Stimulated activated CD4-positive, alpha-beta T cell treated with anti-CD3 and anti-CD28 coated beads, Interleukin-2, amount 100 ng/mL, for 24 hours (primary cell): ENCODE measurements at places on chromosomes 12 and 14.

DNA sequence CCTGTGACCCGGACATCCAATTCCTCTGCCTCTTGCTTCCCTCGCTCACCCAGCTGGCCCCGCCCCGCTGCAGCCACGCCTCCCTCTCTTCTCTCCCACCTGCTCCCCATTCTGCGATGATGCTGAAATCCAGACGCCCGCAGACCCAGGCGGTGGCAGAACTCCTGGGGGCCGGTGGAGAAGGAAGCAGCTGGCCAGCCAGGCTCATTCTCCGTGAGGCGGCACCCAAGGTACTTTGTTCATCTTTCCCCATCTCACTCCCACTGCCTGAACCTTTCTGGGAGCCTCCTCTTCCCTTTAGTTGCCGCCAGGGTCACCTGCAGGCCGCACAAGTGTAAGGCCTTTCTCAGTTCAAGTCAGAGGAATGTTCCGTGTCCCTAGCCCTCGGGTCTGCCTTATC lies 35.7 kb downstream of the FOXN4 start:
- no peak for DNase-seq

DNA sequence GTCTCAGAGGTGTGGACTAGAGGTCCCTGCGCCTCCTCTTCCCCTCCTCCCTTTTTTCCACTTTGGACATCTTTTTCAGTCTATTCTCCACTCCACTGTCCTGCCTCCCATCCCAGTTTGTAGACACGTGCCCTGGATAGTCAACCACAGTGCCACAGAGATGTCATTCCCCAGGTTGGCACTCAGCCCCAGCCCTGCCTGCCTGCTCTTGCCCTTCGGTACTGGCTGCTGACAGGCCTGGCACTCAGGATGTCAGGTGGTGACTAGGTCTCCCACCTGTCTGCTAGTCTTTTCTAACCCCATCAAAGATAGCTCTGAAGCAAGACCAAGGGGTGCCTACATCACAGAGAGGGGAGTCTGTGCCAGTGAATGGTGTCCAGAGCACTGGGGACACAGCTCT lies 15.8 kb downstream of the KRT71 start:
- no peak for DNase-seq

- no peak for DNase-seq
Measured at GRCh38 chr12:109356577-109356976, 8.9 kb downstream of the MYO1H start.

GRCh38 chr12:122368361-122369073 lies 54.0 kb downstream of the CLIP1 start:
- no peak for DNase-seq

DNA sequence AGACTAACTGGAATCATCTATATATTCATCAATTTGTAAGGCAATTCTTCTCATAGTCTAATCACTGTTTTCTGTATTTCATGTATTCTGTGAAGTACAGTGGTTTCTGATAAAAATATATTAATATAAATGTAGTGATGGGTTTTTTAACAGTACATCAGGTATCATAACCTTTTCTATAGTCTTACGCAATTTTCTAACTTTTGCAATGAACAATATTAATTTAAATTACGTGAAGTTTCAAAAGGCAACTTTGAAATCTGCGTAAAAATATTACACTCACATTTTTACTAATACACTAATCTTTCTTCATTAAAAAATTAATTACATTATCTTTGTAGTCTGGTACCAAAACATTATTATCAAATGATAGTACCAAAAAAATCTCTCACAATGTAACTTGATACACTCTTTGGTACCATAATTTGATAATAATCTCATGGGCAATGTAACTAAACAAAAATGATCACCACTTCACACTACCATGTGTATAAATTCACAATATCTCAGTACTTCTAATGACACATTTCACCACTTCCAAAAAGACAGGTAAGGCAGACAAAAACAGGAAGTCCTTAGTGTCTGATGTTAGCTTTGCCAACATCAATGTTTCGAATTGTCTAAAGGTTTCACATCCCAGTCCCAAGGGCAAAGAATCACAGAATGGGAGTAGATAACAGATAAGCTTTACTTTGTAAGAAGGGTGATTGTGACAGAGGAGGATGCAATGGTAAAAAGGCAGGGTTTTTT lies 8.7 kb downstream of the DNAI7 start:
- no peak for DNase-seq

DNA sequence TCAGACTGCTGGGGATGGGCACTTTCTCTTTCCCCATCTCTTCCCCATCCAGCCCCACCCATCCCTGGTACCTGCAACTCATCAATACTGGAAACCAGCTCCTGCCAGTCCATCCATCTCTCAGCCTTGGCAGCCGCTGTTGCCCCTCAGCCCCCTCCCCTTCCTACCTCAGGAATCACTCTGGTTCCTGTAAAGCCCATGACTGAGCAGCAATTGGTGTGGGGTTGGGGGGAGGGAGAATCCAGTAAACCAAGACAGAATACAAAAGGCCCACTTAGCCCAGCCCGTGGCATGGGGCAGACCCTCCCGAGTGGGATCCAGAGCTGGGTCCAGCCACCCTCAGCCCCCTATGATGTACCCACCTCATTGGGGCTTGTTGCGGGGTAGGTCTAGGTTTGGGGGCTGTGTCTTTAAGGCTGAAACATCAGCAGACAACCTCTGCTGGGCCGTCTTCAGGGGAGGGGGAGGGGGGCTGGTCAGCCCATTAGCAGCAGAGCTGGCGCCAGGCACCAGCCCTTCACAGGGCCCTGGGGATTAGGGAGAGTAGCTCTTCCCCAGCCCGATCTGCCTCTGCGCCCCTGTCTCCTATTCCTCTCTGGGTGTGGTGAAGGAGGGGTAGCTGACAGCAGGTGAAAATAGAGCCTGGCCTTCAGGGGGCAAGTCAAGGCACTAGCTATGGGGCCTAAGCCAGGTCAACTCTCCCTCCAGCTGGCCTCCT lies 702 bp upstream of the PRPH start:
- DNase-seq = no peak

DNA sequence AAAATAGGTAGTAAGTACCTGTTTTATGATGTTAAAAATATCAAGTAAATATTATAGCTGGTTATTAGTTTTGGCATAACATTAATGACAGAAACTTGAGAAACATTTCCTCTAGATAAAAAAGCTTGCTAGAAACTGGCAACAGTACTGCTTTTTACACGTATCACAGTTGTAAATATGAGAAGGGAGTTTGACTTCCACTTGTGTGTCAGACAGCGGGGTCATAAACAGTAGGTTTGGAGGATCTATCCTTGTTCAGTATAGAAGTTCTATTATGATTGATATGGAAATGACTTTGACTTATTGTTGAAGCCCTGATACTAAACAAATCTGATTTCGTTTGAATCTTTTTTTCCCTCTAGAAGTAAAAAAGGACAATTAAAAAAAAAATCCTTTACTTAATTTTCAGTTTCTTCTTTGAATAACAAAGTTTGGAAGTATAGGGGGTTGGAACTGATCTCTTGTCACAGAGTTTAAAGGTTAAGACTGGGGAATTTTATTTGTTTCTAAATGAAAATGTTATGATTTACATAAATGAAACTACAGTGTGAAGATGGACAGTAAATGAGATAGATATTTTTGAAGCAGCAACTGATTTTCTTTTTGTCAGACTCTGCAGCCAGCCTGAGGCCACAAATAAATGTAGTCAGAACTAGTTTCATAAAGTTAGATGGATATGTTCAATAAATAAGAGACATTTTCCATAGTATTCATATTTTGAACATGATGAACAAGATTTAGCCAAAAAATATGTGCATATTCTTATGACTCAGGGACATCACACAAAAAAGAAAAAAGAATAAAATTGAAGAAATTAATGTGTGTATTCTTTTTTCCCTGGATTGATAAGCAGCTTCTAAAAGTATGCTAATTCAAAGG lies 50.1 kb downstream of the WNK1 start:
- DNase-seq = no peak

GRCh38 chr12:27937768-27938167 lies 34.8 kb downstream of the PTHLH start:
- DNase-seq = no peak

DNA sequence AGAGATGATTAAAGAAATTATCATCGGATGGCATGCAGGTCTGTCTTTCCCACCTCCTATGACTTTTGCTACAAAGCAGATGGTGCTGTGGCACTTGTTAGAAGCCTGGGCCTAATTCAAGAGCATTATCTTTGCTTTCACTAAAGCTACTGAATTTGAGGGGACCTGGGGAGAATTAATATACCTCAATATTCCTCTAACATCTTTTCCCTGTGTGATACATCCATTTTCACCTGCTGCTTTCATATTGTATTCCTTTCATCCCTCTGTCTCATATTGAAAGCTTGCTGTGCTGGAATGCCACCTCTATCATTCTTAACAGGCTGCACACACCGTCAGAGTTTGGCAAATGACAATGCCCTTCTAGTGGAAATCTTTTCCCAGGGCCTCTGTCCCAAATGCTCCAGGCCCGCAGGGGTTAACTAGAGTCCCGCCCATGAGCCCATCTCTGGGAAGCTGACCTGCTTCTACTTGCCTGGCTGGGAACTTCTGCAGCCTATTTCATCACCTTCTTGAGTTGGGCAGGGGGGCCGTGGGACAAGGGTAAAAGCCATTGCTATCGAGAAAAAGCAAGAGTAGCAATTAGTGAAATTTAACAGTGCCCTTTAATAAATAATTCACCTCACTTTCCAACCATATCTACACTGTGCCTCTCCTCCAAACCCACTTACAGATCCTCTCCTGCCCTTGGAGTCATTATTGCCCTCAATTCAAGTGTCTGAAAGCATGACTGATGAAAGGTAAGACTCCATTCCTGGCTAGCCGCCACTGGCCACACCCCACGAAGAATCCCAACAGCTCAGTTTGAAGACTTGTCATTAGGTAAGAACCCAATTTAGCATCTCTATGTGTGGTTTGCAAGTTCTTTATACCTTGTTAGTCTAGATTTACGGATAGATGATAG lies 126.7 kb upstream of the BTG1 start:
- no peak for DNase-seq

- DNase-seq = no peak
Measured at GRCh38 chr12:75868501-75868900, 163.1 kb downstream of the PHLDA1 start.

DNA sequence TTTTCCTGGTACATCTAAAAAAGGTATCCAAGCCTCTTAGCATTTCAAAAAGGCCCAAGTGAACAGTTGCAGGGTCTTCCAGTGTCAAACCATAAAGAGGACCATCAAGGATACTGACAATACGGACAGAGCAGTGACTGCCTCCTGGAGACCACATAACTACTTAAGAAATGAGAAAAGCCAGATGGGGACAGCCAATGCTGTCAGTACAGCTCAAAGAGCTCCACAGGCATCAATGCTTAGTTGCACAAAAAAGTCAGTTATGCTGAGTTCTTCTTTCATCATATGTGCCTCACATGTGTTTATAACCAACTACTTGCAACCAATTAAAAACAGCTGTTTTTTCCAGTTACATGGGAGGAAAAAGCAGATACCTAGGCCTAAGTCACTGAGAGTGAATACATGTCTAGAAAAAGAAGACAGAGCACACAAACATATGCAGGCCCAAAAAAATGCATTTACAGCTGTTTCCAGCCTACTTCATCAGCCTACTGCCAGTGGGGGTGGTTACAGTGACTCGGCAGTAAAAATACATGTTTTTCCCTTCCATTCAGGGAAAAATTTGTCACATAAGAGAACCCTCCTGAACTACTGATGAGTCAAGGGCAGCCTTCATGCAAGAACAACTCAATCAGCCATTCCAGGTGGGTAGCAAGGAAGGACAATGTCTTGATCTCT lies 84.0 kb downstream of the DCAF5 start:
- no peak for DNase-seq

DNA sequence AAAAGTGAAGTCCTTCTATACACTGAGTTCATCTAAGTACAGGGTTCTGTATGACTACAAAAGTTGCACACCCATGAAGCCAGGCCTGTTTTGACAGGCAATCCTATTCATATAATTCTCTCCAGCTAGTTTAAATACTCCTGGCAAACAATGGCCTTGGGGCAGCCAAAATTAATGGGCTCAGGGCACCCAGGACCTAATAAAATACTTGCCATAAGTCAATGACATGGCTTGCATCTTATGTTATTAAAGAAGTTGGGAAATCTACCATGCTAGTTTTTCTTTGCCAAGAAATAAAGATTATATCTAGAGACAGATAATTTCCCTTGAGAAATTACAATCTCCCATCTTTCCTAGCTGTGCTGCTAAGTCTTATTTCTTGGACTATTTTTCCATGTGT lies 11.1 kb upstream of the TMTC1 start:
- DNase-seq = no peak

DNA sequence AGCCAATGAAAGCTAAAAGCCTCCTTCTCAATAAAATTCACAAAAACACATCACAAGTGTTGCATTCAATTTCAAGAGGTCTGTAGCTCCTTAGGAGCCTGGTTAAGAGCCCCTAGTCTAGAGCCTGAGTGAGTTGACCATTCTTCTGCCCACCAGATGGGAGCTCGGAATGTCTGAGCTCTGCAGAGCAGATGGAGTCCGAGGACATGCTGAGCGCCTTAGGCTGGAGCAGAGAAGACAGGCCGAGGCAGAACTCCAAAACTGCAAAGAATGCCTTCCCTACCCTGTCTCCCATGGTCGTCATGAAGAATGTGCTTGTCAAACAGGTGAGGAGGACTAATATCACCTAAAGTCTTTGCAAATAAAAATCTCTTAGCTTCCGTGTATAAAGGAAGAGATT lies 11.6 kb downstream of the CIPC start:
- DNase-seq = no peak

- no peak for DNase-seq
Measured at GRCh38 chr12:10634427-10634826, 21.0 kb upstream of the MAGOHB start.

GRCh38 chr14:20631880-20632389 lies 9.6 kb downstream of the OR6S1 start:
- DNase-seq = peak; percentile 24

GRCh38 chr14:50225974-50226297 lies 5.4 kb downstream of the SOS2 start:
- DNase-seq = no peak

- no peak for DNase-seq
Measured at GRCh38 chr12:122888232-122888752, 7.6 kb downstream of the VPS37B start.
